ENCODE measurements at places on chromosomes 5 and 9.

DNA sequence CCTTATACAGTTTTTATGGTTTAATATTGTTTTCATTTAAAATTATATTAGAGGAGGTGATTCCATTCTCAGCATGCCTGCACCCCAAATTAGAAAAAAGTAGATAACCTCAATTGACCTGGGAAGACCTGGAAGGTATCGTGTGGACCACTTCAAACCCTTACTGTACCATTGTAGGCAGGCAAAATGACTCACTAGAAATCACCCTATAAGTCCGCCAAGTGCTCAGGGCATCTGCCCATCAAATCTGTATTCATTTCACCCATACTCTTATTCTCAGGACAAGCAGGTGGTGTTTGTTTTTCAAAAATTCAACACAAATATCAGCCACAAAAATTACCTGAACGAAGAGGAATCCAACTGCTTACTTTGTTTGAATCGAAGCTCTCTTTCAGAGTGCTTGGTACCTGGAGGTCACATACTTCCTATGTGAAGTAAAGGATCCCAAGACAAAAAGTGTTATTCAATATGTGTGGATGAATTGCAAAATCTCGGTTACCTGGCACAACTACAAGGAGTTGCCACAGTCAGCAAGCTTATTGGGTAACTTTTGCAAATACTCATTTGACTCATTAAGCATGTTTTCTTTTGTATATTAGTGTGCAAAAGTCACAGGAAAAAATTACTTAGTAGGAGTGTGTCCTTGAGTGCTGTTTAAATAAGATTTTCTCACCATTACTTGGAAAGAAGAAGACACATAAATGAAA, 216.2 kb downstream of the ENC1 start:
- peak; percentile 94 for DNase-seq

DNA sequence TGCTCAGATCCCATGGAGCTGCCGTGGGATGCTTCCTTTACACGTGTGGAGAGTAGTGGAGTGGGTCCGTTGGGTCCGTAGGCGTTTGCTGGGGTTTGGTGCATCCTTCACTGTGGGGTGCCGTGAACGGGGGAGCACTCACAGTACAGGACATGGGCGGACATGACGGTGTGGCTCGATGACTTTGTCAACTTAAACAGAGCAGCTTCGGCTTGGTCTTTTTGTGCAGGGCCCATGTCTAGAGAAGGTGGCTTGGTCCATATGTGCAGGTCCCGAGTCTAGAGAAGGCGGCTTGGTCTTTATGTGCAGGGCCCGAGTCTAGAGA, 26.4 kb upstream of the EXOC3 start:
- DNase-seq = no peak

DNA sequence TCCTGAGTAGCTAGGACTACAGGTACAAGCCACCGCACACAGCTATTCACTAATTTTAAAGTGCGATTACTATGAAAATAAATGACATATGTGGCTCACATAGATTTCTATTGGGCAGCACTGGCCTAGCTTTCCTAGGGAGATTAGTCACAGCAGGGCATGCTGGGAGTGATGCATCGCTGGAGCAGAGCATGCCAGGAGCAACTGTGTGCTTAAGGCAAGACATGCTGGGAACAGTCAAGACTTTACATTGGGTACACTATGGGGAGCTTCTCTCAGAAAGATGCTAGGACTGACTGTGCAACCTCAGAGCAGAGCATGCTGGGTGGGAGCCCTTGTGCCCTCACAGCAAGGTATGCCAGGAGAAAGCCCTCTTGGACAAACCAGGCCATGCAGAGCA, 9.3 kb downstream of the ST6GALNAC6 start:
- no peak for DNase-seq

- DNase-seq = no peak
Measured at GRCh38 chr5:100432741-100433140, 102.4 kb upstream of the FAM174A start.

- no peak for DNase-seq
Measured at GRCh38 chr5:160960592-160960991, 108.6 kb upstream of the ATP10B start.

DNA sequence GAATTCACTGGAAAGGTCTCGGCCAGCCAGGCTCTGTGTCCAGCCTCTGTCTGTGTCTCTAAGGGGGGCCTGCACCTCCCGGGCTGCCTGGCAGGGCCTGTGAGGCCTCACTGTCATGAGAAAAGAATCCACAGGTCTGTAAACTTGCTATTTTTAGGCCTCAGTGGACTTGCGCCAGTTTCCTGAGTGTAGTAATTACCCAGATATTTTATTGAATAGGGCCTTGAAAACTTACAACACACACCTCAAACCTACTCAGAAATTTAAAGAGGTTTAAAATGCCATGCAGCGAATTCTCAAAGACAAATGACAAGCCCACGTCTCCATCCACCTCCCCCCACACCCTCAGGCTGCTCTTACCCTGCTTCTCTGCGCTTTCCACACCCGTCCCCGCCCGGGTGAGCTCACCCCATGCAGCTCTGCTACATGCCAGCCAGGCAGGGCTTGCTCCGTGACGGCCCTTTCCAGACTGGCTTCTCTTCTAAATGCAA, 8.8 kb upstream of the TENT4A start:
- peak; percentile 69 for DNase-seq

DNA sequence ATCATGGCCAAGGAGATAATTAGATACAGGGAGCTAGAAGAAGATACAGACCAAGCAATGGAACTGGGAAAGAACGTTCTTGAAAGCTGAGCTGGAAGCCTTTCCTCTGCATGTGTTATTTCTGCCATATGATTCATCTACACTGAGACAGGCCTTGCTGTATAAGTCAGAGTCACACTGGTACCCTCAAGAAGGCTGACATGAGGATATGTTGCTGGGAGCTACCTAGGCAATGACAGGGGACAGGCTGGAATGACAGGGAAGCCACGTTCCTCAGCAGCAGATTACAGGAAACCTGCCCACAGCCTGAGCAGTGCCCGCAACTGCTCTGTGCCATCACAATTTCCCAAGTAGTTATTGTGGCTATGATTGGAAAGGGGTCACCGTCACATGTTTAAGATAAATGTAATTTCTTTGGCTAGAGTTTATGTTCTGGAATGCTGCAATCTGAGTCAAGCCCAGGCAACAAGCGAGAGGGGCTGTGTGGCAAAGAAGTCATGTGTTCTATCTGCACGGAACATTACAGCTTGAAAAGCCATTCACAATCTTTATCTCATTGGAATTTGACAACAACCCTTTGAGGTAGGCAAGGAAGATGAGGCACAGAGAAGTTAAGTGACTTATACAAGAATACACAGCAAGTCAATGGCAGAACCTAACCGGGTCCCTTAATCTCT, 108.2 kb downstream of the TTLL11 start:
- DNase-seq = peak; percentile 38

GRCh38 chr9:4984621-4985385, at the start of gene JAK2:
TSS of gene JAK2 (plus strand) at chr9:4985272. CDS start at chr9:5021988, 36,716 bp downstream.
- DNase-seq = peak; percentile 95

GRCh38 chr5:180305481-180305880, 13.6 kb upstream of the MAPK9 start:
- DNase-seq = no peak

- DNase-seq = peak; percentile 48
Measured at GRCh38 chr5:82613891-82614290, 335.7 kb upstream of the RPS23 start.

GRCh38 chr5:170353961-170354360, 35.2 kb downstream of the KCNMB1 start:
- DNase-seq = no peak

- DNase-seq = peak; percentile 41
Measured at GRCh38 chr5:93607367-93608258, 24.6 kb downstream of the NR2F1 start.

DNA sequence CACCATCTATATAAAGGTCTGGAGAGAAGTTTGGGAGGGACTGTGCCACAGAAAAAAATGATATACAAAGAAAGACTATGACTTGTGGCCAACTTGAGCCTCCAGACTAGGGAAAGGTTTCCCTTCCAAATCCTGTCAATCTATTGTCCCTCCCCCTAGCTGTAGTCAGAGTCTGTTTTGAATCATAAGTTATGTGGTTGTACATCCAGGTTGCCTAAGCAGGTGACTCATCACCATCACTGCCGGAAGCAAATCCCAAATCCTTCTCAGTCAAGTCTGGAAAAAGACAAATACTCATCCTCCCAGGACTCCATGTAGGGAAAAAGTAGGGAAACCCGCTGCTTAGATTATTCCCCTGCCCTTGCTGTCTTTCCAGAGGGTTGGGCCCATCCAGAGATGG, 235.7 kb downstream of the CDK5RAP2 start:
- DNase-seq = peak; percentile 79

DNA sequence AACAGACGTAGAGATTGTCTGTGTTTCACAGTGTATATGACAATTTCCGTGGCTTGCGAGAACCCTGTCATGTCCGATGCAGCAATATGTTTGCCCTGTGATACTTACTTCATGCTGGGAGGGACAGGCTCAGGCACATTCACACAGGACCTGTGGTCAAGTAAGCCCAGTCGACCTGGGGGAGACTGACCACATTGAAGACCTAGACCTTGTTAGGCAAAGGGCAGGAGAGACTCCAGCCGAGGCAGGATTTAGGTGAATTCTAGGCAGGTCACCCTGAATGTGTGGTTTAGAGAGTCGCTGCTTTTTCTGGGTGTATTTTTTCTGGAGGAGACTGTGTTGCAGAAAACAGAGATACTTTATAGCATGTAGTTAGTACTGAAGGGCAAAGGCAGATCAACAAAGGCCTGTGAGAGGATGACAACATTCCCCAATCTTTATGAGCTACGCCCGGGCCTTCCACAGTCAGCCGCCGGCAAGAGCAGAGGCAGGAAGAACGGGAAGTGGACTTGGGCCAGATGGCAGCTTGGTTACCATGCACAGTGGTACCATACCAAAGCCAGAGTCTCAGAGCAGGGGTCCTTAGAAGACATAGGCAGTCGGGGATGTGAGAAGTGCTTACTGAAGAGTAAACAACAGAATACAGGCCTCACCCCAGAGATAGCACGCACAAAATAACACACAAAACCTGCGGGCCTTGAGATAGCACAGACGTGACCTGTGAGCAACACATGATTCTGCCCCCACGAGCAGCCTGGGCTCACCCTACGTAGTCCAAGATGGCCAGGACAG, 220.7 kb downstream of the CACNA1B start:
- no peak for DNase-seq

DNA sequence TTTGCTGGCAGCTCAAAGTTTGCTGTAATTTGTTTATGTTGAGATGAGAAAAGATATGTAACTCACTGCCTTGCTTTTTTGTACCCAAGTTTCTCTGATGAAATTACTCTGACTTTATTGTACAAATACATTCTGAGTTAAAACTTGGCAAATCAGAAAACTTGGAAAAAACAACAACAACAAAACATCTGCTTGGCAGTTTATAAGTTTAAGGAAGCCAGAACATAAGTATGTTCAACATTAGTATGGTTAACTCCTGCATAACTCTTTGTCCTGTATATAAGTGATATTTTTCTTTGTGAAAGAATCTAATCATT, 233.1 kb downstream of the MAST4 start:
- no peak for DNase-seq

DNA sequence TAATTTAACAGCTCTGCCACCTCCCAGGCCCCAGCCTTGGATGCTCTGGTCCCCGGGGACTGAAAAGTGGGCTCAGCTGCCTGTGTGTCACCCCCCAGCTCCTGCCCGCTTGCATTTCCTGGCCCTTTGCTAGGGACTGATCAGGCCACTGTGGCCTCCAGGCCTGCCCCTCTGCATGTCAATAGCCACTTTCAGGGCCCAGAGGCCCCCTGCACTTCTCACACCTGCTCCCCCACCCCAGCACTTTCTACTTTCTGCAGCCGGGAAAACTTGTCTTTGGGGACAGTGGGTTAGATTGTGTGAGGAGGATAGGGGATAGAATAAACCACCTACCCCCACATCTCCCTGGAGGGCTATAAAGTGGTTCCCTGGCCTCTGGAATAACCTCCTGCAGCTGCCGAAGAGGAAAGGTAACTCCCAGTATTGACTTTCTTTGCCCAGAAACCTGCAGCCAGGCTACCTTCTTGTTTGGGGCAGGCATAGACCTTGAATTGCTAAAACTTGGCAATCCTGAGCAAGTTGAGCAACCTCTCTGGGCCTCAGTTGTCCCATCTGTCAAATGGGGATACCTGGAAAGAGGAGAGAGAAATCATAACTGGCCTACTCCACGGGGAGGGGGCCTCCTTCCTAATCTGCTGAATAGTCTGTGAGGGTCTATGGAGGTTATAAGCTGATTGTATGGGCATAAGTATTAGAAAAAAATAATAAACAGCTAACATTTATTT, 7.8 kb downstream of the AIF1L start:
- DNase-seq = no peak

DNA sequence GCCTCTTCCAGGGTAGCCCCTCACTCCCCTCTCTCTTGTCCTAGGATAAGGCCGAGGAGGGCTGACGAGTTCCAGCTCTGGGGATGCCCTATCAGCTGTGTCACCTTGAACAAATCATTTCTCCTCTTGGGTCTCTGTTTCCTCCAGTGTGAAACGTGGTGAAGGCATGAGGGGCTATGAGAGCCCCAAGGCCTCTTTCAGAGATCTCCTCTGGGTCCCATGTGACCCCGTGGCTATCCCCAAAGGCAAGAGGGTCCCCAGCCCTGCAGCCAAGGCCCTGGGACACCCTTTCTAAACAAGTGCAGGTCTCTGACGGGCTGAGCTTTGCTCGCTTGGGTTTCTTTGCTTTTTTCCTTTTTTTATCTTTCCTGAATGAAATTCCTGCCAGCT, 25.5 kb upstream of the SPTLC1 start:
- no peak for DNase-seq

GRCh38 chr9:126708178-126708577, 94.5 kb downstream of the LMX1B start:
- DNase-seq = no peak

- DNase-seq = no peak
Measured at GRCh38 chr5:172603251-172603806, 37.7 kb upstream of the NEURL1B start.

DNA sequence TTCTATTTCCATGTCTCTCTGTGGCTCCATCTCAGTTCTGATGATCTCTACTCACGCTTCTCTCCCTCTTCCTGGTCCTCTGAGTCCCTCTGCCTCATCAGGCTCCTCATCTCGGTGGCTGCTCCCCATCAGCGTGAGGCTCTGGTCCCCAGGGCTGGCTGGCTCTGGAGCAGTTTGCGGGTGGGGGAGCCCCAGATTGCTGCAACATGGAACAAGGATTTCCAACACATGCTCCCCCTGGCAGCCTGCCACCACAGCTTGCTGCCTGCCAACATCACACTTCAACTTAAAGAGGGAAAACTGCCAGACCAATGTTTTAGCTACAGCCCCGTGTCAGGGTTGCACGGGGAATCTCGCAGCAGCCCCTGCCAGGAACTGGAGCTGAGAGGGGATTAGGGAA, 77.2 kb upstream of the NEK6 start:
- no peak for DNase-seq

DNA sequence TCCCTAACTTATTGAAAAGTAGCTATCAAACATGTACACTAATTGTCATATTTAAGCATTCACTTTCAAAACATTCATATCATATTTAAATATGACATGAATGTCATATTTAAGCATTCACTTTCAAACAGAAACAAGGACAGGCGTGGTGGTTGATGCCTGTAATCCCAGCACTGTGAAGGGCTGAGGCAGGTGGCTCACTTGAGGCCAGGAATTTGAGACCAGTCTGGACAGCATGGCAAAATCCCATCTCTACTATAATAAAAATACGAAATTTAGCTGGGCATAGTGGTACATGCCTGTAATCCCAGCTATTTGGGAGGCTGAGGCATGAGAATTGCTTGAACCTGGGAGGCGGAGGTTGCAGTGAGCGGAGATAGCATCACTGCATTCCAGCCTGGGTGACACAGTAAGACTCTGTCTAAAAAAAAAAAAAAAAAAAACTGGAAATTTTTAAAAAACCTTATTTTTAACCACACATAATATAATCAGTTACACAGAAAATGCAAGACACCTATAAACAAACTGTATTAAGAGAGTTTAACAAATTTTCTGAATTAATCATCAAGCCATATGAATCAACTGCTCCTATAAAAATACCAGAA, 88.1 kb downstream of the LPAR1 start:
- DNase-seq = no peak
